Cerebellar nuclear complex (tissue), 1 donor: ENCODE measurements at places on chromosomes 6 and 20.

DNA sequence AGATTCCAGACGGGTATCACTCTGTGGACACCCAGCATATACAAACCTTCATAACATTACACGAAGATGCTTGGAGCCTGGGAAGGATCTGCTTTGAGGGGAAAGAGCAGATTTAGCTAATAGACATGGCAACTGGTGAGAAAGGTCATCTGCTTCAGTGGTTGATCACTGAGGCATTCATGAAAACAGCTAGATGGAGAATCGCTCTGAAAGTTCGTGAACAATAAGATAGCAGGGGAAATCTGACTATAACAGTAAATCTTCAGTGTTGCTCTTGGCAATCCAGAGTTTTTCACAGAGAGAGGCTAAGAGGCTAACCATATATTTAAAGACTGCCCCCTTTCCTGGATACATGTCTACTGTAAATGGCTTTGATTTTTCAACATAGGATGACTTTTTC is 245.3 kb downstream of the FARS2 start:
- DNase-seq: no peak

DNA sequence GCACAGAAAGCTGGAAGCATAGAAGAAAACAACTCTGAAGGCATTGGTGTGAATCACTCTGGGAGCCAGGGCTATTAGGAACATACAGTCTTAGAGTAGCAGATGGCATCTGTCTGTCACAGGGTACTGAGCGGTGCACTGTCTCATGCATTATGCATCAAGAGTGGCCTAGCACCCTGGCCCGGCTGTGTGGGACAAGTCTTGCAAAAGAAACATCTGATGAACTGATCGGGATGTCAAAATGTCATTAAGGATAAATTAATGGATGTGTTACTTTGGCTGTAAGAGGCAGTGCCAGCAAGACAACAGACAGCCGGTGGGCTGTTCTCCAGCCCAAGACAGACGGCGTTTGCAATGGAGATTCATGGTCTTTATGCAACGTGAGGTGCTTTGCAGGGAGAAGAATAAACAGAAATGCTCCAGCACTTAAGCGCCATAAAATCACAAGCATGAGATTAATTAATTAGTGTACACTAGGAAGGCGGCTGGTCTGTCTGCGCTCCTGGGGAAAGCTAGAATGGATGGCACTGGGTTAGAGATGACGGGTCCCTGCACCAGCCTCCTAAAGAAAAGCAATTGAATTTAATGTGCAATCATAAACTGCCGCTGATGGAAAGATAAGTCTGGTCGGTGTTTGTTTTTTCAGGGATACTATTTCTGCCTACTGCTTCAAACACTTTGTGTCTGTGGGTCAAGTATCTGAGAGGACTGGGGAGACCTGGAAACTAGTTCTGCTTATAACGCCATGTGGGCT is 600.6 kb upstream of the CHD6 start:
- DNase-seq: no peak

DNA sequence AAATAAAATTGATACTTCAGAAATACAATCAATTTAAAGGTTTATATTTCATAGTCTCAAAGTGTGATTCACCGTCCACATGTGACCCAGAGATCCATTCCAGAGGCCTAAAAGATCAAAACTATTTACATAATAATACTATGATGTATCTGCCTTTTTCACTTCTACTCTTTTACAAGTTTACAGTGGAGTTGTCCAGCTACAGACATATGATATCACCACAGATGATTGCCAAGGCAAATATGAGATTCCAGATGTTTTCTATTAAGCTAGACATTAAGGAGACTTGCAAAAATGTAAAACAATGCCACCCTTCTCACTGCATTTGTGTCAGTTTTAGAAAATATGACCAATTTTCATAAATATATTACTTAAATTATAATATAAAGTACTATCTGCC is 443.7 kb downstream of the GJA1 start:
- no peak for DNase-seq

DNA sequence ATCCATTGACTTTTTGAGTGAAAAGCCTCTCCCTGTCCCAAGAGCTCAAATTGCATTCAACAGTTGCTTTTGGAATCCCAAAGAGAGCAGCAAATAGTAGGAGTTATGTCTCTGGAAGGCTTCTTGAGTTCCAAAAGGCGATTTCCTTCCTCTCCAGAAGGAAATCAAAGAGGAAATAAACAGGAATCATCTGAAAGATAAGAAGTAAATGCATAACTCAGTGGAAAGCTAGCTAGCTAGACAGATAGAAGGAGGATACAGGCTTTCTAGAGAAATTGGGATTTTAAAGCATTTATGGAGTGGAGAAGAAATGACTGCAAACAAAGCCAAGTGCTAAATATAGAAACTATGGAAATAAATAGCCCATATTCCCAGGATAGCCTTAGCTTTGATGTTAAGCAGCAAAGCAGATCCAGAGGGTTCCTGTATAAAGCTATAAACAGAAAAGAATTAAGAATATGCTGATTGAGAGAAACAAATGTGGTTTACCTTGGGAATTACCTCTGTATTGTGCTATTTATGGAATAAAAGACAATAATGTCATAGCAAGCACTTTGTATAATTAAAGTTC is 214.7 kb downstream of the PLCB1 start:
- DNase-seq: no peak

GRCh38 chr6:35611240-35611639 is 77.5 kb downstream of the FKBP5 start:
- no peak for DNase-seq

DNA sequence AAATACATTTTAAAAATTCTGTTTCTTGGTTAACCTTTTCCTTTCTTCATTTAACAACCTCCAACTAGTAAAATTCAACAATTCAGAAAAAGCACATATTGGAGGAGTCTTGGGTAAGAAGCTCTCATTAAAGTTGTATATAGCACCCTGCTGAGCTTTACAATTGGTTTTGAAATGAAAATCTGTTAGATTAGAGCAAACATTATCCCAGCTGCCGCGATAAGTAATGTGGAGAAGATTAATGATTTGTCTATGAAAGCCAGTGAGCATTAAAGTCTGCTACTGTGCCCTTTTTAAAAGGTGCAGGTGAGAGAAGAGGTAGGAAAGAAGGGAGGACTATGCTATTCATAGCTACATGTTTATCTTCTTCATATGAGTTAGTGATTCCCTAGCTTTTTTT is 201.5 kb downstream of the ZFAND3 start:
- peak; percentile 39 for DNase-seq
